ENCODE measurements at places on chromosomes 2 and 18. TPM values are rescaled to one million over a fixed set of nuclear protein-coding genes. Genes with fewer than 3 reads are reported as not detected.

DNA sequence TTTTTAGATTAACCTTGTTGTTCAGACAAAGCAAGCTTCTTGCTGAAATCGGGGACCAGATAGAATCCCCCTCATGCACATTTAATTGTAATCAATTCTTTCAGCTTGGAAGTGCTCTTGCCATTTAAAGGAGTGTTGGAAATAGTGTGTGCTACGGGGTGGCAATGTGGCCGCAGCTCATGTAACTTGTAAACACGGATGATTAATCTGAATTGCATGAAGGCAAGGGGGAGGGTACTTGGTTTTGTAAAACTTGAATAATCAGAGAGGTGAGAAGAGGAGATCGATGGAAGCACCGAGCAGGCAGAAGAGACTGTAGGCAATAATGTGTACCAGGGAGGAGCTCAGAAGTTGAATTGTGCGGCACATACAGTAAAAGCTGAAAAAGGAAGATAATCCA, 273.5 kb downstream of the PTGR3 start:
- DNase-seq: no peak

The CIDEA gene
- total RNA-seq: not detected

DNA sequence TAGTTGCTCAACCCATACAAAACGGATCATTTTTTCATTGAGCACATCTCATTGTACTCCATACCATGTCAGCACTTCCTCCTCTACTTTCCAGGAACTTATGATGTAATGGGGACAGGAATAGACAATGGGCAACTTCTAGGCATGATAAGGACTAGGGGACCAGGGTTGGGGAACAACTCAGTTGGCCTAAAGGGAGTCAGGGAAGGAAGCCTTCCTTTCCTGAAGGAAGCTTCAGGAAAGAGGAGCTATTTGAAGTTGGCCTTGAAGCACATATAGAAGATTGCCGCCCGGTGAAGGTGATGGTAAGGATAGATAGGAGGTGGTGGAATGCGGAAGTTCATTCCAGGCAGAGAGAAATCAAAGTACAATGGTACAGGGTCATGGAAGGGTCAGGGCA, 283.9 kb downstream of the SLC8A1 start:
- no peak for DNase-seq

The C1QL2 gene
- not detected for total RNA-seq

DNA sequence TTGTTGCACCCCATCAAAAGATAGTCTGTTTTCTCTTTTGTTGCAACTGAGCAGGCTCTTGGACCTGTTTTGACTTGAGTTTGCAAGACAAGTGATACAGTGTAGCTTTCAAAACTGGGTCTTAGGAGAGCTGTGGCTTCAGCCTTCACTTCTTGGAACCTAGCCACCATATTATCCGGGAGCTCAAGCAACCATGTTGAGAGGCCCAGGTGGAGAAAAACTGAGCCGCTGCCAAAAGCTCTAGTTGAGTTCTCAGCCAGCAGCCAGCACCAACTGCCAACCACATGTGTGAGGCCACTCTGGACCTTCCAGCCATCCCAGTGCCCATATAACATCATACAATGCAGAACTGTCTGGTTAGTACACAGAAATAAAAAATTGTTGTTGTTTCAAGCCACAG, 5.4 kb downstream of the CACNB4 start:
- no peak for DNase-seq

The HOXD13 gene
- total RNA-seq: not detected

DNA sequence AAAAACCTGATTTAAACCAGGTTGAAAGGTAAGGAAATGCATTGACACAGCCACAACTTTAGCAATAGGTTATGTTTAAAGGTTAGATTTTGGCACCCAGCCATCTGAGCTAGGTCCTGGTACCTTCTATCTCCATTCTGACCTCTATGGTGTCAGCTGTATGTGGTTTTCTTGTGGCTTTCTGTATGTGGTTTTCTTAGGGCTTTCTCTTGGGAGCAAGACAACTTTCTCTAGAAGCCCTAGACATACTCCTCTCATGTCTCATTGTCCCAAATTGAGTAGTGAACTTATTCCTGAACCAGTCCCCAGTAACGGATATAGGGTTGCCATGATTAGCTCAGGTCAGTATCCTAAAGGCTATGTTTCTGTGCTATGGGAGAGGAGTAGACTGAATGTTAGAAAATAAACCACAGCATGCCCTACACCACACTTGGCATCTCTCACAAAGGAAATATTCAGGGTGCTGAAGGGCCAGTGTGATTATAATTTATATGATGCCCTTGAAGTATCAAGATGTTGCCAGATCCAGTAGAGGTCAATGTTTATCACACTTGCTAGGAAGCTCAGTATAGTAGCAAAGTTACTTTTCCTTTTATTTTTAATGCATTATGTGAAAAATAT, 176.1 kb downstream of the CAPN13 start:
- DNase-seq: no peak

DNA sequence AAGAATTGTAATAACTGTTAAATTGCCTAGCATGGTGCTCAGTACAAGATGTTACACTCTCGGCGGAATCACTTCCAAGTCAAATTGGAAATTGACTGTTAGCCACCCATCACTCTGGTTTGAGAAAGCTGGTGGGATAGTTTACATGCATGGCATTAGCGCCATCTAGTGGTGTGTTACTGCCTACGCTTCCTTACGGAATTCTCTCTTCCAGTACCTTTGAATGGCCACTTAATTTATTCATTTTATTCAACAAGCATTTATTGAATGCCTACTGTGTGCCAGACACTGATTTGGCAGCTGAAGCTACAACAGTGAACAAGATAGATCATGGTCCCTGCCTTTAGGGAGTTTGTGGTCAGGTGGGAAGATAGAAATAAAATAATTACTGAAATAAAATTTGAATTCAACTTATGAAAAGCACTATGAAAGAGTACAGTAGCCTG, 171.2 kb downstream of the TMEM247 start:
- DNase-seq: peak; percentile 88

The KIAA2012 gene
- total RNA-seq: 8.5 TPM

The CSRNP3 gene
- 2.5 TPM for total RNA-seq

Measured in lung (tissue), 17 donors.